SK-N-SH treated with all-trans-retinoic acid at 6 μM for 48 hours (cell line): ENCODE measurements at places on chromosomes 2 and 18.

DNA sequence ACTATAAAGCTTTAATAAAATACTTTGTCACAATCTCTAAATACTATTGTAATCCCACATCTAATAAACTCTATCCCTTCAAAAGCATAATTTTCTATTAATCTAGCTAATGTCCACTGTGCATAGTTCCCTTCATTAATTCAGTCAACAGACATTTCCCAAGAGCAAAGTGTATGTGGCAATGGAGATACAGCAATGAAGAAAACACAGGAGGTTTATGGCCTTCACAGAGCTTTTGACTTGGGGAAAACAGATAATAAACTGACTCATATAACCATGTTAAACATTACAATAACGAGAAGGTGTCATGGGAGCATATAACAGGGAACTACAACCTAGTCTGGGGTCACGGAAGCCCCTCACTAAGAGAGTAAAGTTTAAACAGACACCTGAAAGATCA, 86.3 kb downstream of the SPIRE1 start:
- no peak for ATAC-seq

GRCh38 chr18:28018351-28018750, 158.6 kb downstream of the CDH2 start:
- ATAC-seq = no peak

- ATAC-seq = no peak
Measured at GRCh38 chr2:8332646-8333045, 349.2 kb upstream of the ID2 start.

- ATAC-seq = no peak
Measured at GRCh38 chr2:217735034-217735433, 267.8 kb downstream of the TNS1 start.

DNA sequence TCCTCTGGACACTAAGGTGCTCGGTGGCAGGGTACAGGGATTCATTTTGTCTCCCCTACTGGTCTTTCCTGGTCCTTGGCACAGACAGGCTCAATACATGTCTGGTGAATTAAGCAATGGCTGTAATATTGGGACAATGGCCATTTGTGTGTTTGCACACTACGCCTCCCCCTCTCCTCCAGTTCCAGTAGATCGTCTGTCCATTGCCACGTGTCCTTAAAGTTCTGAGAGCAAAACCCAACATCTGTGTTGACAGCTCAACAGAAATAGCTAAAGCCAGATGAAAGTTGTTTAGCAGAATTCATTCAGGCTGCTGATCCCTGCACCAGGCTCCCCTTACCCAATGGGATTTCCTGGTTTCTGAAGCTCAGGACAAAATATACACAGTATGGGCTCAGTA, 9.0 kb upstream of the FABP1 start:
- no peak for ATAC-seq

DNA sequence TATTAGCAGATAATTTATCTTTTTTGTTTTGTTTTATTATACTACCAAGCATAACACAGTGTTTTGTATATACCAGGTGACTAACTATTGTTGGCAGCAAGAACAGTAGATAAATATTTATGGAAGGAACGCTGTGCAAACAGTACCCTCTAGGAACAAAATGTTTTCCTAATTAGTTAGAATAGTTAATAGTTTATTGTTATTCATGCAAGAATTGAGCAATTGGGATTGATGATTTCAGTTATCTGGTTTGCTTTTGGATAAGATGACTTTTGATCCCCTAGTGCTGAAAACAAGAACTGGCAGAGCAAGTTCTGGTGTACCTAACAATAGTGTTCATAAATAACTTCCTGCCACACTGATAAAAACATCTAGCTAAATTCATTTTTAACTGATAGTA, 323.3 kb downstream of the TGIF1 start:
- ATAC-seq = no peak

- no peak for ATAC-seq
Measured at GRCh38 chr2:153311432-153311831, 167.1 kb downstream of the RPRM start.

- ATAC-seq = no peak
Measured at GRCh38 chr2:105582952-105583660, 161.6 kb upstream of the NCK2 start.

GRCh38 chr2:96225016-96225533, 16.4 kb upstream of the STARD7 start:
- no peak for ATAC-seq

DNA sequence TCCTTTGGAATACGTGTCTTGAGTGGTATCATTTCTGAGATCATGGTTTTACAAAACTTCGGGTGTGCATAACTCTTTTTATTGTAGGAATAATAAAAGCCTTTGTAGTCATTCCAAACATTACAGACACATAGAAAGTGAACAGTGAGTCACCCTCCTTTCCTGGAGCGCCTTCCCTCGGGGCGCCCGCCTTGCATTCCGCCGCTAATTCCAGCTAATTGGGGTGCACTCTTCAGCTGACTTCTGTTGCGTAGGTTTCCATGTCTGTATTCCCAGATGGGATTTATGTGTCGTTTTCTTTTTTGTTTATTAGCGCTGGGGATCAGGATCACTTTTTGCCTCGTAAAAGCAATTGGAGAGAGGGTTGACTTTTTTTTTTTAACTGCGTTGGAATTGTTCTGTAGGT, 18.7 kb downstream of the SH3BP4 start:
- peak; percentile 19 for ATAC-seq

DNA sequence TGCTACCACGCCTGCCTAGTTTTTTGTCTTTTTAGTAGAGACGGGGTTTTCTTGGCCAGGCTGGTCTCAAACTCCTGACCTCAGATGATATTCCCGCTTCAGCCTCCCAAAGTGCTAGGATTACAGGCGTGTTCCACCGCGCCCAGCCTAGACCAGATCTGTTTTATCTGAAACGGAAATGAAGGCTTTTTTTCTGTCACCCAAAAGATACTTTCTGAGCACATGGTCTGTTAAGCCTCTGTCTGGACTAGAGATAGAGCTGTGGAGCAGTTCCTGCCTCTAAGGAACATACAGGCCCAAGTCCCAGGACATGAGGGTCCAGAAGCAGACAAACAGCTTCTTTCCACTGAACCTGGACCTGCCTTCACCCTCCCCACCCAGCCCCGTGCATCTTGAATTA, 43.6 kb upstream of the PTMA start:
- no peak for ATAC-seq

DNA sequence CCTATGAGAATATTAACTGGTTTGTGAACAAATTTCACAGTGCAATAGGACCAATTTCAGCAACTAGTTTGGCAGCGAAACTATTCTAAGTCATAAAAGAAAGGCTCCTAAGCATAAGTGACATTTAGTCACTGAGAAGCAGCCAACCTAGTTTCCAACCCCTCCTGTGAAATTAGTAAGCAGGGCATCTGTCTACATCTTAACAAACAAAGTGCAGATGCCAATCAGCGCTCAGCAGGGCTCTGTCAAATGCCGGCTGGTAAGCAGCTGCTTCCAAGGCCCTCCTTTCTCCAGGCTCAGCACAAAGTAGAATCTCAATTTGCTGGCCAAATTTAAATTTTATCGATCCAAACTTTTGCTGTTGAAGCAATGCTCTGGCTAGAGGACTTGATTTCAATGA, 124.7 kb downstream of the ICOS start:
- no peak for ATAC-seq

DNA sequence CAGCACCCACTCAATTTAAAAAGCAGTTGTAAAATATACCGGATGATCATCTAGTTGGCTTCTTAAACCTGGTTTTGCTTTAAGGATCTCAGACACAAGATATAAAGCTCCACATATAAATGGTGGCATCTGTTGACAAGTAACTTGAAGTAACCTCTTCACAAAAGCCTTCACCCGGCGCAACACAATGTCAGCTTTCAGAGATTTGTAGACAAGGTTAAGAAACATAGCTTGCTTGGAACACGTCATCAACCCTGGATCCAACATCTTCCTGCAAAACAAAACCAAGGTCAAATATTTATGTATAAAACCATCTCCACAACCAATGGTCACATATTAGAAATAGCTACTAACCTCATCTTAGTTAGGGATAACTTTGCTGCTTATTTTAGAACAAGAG, 8.3 kb downstream of the CEBPZ start:
- ATAC-seq = no peak

- ATAC-seq = no peak
Measured at GRCh38 chr2:28901202-28901601, 6.7 kb downstream of the WDR43 start.

DNA sequence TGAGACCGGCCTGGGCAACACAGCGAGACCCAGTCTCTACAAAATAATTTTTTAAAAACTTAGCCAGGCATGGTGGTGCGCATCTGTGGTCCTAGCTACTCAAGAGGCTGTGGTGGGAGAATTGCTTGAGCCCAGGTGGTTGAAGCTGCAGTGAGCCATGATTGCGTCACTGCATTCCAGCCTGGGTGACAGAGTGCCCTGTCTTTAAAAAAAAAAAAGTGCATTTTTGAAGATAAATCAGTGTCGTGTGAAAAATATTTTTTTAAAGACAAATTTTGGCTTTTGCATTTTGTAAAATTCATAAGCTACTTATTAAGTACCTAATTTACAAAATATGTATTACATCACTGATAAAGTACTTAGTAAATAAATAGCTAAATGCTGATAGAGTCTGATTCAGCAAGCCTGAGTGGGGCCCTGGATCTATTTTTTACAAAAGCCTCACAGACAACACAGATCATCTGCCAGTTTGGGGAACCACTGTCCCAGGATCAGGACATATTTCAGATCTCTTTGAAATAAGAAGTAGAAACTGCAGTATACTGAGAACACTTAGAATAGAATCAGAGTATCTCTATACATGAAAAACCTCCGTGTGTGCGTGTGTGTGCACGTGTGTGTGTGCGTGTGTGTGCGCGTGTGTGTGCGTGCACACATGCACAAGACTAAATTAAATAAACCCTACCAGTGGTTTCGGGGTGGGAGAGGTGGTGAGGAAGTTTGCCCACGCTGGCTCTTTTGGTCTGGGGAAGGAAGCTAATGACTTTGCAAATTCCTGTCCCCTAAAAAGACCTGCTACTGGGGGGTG, 61.6 kb downstream of the AAK1 start:
- ATAC-seq = peak; percentile 62

- ATAC-seq = no peak
Measured at GRCh38 chr2:128644718-128645256, 326.1 kb upstream of the HS6ST1 start.

DNA sequence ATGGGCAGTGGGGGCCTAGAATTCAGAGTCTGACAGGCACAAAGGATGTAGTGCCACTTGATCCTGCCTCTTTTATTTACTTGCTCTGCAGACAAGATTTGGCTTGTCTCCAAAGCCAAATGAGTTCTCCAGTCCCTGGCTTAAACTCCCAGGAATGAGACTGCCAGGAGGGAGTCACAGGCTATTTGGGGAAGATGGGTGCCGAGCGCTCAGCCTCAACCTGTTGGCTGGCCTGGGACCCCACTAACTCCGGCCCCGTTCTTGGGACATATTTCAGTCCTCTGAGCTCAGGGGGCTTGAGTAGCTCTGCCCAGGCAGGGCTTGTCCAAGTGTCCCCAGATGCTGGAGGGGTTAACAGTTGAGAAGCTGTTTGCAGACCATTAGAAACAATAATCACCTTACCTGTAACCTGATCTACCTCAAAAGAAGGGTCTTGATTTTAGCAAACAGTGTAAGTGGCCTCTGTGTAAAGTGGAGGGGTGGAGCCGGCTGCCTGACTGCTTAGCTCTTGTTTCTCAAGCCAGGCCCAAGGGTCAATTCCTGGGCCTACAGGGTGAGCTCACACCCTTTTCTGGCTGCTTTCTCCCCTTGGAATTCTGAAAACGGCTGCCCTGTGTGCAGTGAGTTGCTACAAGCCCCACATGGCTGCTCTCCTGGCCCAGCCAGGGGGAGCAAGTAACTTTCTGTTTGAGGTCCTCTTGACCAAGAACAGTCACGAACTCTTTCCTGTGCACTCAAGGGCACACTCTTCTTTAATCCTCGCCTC, 27.1 kb upstream of the FZD5 start:
- peak; percentile 41 for ATAC-seq

DNA sequence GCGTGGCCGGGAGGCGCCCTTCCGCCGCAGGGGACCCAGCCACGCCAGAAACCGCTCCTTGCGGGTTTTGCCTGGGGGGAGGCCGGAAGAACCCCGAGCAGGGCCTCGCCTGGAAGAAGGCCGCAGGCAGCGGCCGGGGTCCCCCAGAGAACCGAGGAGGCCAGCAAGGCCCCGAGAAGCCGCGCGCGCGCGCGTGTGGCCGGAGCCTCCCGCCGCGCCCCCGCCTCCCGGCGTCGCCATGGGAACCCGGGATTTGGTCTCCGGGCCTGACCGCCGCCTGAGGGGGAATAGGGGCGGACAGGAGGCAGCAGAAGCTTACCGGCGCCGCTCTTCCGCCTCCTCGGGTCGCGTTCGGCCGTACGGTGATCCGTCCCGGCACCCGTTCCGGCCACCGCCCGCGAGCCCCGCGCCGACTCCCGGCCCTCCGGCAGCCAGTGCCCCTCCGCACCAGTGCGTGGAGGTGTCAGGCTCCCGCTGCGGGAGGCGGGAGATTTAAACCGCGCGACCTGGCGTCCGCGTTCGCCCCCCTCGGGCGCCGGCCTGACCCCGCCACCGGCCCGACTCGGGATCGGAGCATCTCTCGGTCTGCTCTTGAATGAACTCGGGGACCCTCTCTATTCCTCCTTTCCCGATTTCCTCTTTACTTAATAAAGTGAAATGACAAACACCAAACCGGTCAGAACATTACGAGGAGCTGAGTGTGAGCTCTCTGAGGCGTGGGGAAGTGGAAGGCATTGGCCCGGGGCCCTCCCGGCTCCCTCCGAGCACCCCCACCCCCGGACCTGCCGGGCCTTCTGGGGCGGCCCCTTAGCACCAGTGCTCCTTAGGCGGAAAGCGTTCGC, at the start of gene ICA1L:
TSS of gene ICA1L (minus strand) at position 467 of the 842 bp plus-strand sequence. CDS start 42,757 bp downstream, outside the sequence.
- ATAC-seq = peak; percentile 86

DNA sequence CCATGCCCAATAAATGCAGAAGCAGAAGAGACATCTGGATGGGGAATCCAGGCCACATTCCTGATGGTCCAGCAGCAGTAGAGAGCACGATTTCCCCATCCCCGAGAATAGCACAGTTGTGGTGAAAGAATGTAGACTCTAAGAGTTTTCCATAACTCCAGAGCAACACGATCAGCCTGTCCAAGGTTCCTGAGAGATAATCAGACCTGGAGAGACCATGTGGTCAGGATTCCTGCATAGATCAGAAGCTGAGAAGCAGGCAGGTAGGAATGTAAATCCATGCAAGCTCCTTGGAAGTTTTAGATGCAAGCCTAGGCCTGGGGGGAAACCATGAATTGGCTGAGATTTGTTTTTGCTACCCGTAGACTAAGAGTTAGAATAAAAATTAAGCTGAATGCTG, 34.2 kb upstream of the PTPRM start:
- no peak for ATAC-seq

DNA sequence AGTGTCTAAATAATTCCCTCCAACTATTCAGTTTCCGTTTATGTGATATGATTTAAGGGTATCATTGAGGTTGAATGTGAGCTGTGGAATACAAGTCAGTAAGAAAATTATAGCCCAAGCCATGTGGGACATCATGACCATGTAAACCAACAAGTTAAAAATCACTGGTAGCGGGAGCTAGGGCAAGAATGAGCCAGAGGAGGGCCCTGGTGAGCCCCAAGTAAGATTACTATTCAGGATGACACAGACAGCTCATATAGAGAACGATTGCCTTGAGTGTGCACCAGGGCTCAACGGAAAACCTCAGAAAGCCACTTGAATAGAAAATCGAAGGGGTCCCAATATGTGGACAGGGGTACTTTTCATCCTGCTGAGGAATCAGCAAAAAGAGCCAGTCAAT, 87.8 kb upstream of the RBMS1 start:
- no peak for ATAC-seq

GRCh38 chr2:61995065-61995464, 89.6 kb downstream of the COMMD1 start:
- ATAC-seq = no peak

- no peak for ATAC-seq
Measured at GRCh38 chr2:48127612-48128191, 221.4 kb upstream of the FBXO11 start.

- ATAC-seq = no peak
Measured at GRCh38 chr2:230542751-230543150, 126.8 kb downstream of the SP100 start.
